Psoas muscle (tissue), 8 donors: ENCODE measurements at places on chromosomes 7 and 10.

- no peak for DNase-seq
Measured at GRCh38 chr10:4766454-4766853, 59.6 kb upstream of the AKR1E2 start.

DNA sequence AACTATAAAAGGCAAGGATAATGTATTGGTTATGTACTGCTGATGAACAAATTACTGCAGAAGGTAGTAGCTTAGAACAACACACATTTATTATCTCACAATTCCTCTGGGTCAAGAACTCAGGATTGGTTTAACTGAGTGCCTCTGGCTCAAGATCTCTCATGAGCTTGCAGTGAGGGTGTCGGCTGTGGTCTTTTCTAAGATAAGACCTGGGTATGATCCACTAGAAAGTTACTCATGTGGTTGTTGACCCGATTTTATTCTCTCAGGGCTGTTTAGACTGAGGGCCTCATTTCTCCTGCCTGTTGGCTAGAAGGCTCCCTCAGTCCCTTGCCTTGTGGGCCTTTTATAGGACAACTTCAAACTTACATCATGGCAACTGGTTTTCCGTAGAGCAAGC lies 86.7 kb downstream of the VWDE start:
- no peak for DNase-seq

DNA sequence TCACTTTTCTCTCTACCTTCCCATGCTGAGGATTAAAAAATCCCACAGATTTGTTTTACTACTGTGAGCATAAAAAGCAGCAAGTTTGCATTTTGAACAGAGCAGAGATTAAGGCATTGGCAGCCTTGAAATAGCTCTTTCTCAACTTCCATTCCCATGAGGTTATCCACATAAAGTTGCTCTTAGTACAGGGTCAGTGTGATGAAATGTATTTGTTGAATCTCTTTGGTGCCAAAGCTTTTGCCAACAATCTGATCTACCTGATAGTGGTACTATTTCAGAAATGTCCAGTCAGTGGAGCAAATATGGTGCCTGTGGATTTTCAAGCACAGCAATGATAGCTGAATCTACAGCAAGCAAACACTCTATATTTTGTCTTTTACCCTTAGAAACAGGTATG lies 254.8 kb downstream of the INHBA start:
- no peak for DNase-seq

- DNase-seq, result no peak
Measured at GRCh38 chr10:15336211-15336610, 34.9 kb downstream of the FAM171A1 start.

DNA sequence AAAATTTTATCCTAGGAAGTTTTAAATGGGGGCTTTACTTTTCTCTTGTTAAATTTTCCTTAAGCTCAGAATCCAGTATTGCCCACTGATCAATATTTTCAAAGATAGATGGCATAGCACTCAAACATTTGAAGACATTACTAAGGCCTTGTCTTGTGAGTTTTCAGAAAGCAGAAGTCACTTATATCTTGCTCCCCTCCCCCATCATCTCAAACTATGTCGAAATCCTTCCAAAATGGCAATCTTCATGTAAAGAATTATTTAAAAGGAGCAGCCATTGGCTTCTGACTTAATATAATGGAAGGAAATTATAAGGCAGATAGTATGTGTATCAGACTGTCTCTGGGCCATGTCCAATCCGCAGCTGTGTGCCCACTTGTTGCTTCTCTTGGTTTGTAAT lies 553.5 kb upstream of the C7orf33 start:
- DNase-seq, result no peak

DNA sequence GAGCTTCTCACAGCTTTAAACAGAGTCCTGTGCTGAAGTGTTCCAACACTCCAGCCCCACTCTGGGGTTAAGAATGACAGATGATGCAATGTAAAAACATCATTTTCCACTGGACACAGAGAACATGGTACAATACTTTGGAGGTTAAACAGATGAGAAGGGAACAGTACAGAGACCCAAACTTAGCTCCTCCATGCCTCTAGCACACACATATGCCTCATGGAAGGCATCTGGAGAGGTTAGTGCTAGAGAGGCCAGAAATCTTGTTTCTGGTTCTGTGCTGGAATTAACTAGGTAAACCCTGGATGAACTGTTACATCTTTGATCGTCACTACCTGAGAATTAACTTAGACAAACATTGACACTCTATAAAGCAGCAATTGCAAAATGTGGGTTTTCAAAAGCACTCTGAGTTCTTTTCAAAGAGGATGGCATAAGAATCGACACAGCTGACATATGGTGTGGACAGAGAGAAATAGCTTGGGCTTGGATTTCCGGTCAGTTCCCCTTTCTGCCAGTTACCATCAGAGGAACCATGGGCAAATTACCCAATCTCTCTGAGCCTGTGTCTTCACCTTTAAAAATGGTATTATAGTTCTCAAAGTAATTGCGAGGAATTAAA lies 81.9 kb downstream of the KCNMA1 start:
- no peak for DNase-seq

GRCh38 chr7:92809760-92810573 lies 26.4 kb downstream of the CDK6 start:
- DNase-seq, result no peak

- DNase-seq, result no peak
Measured at GRCh38 chr10:19892270-19892669, 76.0 kb downstream of the PLXDC2 start.

- DNase-seq, result peak; percentile 64
Measured at GRCh38 chr10:102718220-102718619, 3.8 kb downstream of the SFXN2 start.

DNA sequence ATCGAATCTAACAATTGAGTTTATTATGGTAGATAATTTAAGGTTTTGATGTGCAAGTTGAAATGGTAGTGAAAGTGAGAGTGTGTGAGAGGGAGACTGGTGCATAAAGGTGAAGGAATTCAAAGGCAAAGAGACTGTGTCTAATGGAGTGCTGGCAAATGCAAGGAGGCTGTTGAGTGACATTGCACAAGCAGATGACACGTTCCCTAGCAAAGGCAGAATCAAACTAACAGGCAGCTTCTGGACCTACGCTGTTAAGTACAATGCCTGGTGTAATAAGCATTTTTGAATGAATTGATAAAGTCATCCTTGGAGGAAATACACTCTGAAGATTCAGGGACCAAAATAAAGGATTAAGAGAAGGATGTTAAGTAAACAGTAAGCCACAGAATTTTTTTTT lies 11.7 kb upstream of the GPR141 start:
- DNase-seq, result no peak

GRCh38 chr7:19939746-19940145 lies 166.3 kb upstream of the TMEM196 start:
- DNase-seq, result no peak

DNA sequence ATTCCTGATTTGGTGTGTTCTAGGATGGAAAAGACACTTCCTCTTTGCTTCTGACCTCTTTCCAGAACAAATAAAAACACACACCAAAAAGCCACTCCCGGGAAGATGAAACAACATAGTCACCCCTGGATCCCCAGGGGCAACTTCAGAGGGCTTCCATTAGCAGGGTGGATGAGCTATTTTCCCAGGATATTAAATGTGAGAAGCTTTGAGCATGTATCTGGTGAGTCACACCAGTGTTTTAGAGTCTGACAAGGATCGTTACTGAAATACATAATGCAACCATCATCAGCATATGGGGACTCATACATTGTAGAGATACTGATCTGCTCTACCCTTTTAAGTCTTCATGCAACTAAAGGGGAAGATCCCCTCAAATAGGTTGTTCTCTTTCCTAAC lies 115.5 kb upstream of the ZNF438 start:
- no peak for DNase-seq

- no peak for DNase-seq
Measured at GRCh38 chr10:87547734-87548311, 43.1 kb downstream of the MINPP1 start.

DNA sequence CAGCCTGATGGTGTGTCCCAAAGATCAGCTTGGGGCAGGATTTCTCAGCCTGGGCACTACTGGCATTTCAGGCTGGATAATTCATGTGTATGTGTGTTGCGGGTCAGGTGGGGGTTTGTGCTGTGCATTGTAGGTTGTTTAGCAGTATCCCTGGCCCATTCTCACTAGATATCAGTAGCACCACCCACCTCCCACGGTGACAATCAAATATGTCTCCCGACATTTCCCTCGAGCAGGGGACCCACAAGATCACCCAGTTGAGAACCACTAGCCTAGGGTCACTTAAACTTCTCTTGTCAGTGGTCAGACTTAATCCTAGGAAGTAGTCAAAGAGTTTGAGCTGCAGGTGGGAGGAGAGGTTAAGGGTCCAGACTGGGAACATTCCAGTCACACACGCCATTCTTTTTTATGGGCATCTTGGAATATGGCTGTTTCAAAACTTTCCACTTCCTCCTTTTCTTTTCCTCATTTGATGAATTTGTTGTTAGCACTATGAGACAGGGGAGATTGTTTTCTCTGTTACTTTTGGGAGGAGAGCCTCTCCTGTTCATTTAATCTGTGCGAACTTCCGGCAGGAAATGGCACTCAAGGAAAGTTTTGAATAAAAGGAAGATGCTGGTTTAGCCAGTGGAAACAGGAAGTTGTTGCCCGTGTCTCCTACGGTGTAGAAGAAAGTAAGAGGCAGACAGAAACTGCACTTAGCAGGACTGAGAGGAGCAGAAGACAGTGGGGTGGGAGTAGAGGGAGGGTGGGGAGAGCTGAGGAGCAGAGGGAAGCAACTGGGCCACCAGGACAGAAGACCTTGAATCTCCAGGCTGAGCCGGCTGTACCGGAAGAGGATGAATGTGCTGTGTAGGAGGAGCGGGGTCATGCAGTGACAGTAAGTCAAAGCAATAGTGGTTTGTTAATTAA lies 17.6 kb upstream of the EXOC6 start:
- no peak for DNase-seq

GRCh38 chr7:98456866-98457265 lies 56.0 kb upstream of the BAIAP2L1 start:
- DNase-seq, result no peak

- DNase-seq, result no peak
Measured at GRCh38 chr10:119358567-119358966, 151.2 kb downstream of the GRK5 start.

- no peak for DNase-seq
Measured at GRCh38 chr7:105429746-105430612, 41.3 kb upstream of the SRPK2 start.

DNA sequence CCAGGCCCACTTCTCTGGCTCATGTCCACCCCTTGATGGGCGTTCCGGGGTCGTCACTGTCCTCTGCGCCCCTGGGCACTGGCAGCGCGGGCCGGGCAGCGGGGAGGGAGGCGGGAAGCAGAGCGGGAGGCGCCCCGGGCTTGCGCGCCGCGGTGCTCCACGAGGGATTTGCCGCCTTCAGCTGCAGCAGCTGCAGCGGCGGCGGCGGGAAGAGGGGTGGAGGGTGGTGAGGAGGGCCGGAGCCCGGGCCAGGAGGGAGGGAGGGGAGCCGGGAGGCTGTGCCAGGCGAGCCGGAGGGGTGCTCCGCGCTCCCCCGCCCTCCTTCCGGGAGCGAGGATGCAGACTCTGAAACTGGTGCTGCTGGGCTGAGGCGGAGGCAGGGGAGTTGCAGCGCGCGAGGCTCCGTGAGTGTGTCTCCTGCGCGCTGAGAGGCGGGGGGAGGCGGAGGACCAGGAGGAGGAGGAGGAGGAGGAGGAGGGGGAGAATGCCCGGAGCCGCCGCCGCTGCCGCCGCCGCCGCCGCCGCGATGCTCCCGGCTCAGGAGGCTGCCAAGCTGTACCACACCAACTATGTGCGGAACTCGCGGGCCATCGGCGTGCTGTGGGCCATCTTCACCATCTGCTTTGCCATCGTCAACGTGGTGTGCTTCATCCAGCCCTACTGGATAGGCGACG lies at the start of gene LHFPL3:
Gene LHFPL3 (plus strand): TSS at position 308 of the 674 bp plus-strand sequence.
- DNase-seq, result no peak
